ENCODE measurements at places on chromosomes 4 and X.

GRCh38 chr4:146661367-146661766 is 22.7 kb downstream of the POU4F2 start:
- no peak for DNase-seq

DNA sequence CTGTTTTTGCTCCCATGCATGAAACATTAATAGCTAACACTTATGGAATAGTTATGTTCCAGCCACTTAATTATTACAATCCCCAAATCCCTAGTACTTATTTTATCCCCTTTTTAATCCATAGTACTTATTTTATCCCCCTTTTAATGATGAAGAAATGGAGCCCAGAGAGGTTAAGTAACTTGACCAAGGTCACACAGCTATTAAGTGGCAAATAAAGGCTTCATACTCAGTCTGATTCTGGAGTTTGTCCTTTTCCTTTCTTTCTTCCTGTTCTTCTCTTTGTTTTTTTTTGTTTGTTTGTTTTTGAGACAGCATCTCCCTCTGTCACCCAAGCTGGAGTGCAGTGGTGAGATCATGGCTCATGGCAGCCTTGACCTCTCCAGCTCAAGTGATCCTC is 2.2 kb downstream of the NKAP start:
- DNase-seq = no peak

- no peak for DNase-seq
Measured at GRCh38 chr4:16593386-16593785, 305.1 kb downstream of the LDB2 start.

GRCh38 chr4:6402566-6403399 is 69.6 kb downstream of the PPP2R2C start:
- no peak for DNase-seq
